ENCODE measurements at places on chromosomes 7 and 10. TPM values are rescaled to one million over a fixed set of nuclear protein-coding genes. Genes with fewer than 3 reads are reported as not detected.

GRCh38 chr7:77197141-77197540 is 2.5 kb downstream of the FGL2 start:
- no peak for DNase-seq

DNA sequence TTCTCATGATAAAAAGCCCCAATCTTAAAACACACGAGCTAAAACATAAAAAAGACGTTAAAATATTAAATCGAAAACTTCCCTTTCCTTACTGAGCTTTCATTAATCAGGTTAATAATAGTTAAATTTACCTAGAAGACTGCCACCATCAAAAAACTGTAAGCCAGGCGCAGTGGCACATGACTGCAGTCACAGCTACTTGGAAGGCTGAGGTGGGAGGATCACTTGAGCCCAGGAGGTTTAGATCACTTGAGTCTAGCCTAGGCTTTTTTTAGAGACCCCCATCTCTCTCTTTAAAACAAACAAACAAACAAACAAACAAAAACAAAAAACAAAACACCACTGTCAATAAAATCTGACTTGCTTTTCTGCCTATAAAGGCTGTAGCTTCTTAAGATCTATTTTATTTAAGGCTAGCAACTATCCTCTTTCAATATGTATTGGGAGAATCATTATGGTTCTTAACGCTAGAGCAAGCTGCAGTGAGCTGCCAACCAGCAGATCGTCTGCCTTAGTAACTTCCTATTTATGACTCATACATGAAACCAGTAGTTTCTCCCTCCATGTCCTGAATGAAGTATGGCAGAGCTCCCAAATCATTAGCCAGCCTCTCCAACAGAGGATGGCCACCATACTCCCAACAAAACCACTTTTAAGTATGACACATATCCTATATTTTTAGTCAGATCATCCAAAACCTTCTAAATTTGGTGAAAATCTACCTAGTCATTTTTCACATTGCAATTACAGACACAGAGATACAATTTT is 163.7 kb downstream of the SRPK2 start:
- DNase-seq, result peak; percentile 70

GRCh38 chr10:76047521-76047920 is 616.1 kb downstream of the LRMDA start:
- no peak for DNase-seq

DNA sequence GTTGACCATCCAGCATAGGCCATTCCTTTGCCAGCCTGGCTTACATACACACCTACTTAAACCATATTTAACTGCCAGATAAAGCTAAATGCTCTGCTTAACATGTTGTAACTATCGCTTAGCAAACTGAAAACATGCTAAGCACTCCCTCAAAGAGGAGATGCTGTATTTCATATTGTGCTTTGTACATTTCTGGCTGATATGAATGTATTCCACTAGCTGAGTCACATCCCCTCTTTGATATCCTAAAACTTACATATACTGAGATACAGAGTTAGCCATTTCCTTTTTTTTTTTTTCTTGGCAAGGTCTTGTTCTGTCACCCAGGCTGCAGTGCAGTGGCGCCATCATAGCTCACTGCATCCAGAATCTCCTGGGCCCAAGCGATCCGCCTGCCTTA is 99.4 kb downstream of the TPST1 start:
- no peak for DNase-seq

GRCh38 chr7:10268034-10268433 is 705.6 kb upstream of the PHF14 start:
- no peak for DNase-seq

GRCh38 chr7:98841179-98841997 is 28.4 kb downstream of the TMEM130 start:
- DNase-seq, result no peak

DNA sequence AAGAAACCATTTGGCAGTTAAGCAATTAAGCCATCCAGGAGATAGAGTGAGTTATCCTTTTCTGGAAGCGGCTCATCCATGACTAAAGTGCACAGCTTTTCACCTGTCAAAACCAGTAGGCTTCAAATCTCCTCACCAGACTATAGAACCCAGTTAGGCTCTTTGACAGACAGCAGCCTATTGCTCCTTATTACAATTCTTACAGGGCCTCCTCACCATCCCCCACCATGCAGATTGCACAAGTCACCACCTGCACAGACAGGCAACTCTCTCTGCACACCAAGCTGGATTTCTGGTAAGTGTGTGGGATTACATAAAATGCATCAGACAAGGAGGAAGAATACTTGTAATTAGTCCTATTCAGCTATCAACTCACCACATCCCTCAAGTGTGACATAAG is 301.6 kb downstream of the SNX13 start:
- no peak for DNase-seq

DNA sequence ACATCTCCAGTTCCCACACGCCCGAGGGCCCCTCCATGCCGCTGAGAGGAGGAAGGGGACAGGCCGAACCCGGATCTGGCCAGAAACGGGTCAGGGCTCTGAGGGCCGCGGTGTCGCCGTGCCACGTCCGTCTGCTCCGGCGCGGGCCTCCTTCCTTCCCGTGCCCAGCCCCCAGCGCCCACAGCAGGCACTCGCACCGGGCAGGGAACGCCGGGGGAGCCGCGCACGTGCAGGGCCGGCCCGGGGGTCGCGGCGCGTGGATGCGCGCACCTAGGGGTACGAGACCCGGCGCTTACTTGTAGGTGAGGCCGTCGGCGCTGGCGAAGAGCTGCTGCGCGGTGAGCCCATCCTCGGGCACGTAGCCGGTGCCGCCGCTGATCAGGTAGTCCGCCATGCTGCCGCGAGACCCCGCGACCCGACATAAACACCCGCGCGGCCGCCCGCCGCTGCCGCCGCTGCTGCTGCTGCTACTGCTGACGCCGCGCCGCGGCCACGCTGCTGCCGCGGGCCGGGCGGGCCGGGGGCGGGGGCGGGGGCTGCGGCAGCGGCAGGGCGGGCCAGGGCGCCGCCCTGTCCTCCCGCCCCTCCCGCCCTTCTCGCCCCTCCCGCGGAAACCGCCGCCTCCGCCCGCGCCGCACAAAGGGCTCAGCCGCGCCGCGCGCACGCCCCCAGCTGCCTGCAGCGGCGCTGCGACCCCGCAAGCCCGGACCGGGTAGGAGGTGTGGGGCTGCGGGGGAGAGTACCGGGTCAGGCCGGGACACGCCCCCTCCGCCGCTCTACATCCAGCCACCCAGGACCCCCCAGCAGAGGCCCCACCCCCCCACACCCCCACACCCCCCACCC is 4.1 kb downstream of the IMPDH1 start:
- DNase-seq, result no peak

DNA sequence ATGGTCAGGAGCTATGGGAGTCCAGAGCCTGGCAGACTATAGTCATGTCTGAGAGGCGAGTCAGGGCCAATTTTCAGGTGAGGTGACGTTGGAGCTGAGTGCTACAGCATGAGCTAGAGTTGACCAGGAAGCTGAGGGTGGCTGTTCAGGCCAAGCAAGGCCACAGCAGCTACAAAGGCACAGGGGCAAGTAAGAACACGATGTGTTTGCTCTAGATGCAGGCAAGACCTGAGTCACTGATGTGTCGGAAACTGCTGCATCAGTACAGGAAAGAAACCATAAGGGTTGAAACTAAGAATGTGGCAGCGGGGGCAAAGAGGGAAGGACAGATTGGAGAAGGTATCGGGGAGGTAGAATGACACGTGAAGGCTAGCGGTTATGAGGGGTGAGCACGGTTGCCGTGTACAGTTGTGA is 11.8 kb upstream of the RRP12 start:
- DNase-seq, result peak; percentile 51

- DNase-seq, result no peak
These were observed 36.7 kb upstream of the PRSS1 start for GRCh38 chr7:142712617-142712957.

DNA sequence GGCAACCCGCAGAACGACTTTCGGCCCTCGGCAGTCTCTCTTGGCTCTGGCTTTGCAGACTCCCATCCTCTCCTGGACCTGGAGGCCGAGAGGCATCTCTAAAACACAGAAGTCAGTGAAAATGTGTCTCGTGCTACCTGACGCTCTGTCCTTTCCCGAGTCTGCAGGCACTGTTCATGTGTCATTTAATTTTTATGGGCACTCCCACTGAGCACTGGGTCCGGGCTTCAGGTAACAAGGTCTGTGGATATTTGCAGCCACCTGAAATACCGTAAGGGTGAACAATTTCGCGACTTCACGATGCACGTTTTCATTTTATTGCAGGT is 96.8 kb downstream of the GLRX3 start:
- no peak for DNase-seq

DNA sequence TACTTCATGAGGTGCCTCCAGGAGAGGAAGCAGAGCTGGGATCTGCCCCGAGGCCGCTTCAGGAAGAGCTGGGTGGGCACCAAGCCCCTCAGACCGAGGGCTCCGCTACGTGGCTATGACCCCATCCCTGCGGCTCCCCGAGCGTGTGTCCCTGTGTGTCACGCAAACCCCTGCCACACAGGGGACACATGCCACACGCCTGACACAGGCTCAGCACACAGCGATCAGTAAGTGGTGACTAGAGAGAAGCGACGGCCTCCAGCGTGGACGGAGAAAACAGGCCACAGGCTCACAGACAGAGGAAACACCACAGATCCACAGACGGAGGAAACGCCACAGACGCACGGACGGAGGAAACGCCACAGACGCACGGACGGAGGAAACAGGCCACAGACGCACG is 18.5 kb downstream of the DIP2C start:
- no peak for DNase-seq

DNA sequence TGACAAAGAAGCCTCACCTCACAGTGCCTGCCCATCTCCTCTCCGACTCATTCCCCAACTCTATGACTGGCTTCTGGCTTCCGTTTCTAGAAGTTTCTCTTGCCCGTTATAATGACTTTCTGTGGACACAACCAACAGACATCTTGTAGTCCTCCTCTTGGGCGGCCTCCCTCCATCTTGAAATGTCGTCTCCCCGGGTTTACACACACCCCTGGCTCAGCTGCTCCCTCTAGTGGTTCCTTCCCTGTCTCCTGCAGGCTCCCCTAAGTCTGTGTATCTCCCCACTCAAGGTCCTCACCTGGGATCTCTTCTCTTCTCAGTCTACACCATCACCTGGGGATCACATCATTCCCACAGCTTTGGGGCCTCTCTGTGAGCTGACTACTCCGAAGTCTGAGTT is 123.4 kb upstream of the NEBL start:
- DNase-seq, result peak; percentile 19

DNA sequence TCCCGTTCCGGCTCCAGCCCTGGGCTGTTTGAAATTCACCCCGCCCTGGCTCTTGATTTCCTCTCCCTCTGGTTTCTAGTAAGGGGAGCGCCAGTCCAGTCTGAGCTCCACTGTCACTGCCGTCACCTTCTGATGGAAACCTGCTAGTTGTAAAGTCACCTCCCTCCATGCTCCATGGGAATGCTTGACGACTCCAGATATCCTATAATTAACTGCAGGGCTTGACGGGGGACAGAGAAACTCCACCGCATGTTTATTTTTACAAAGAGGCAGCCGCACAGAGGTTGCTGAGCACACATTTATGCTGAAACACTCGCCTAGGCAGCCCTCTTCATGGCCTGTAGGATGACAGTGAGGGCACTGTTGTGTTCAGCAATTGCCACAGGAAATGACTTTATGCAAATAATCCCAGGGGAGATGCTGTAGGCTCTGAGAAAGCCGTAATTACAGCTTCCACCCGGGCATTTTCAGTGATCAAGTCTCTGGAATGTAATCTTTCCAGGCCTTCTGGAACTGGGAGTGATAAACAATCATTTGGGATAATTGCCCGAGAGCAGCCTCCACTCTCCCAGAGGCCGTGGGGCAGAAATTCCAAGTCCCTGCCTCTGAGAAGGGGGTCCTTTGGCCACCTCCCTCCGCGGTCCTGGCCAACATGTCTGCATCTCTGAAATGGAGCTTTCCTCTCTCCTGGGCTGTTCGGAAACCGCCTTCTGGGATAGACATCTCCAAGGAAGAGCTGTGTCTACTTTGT is 300.5 kb downstream of the KLF6 start:
- no peak for DNase-seq

The OR13A1 gene
- total RNA-seq, result not detected

The TAS2R41 gene
- total RNA-seq, result not detected

The SAMD9L gene
- 0.15 TPM for total RNA-seq

The ASB10 gene
- total RNA-seq, result not detected

The PTPN20 gene
- not detected for total RNA-seq

The CDC14C gene
- not detected for total RNA-seq

The GPR22 gene
- not detected for total RNA-seq

The FANK1 gene
- 5.4 TPM for total RNA-seq

The GNAT3 gene
- total RNA-seq, result not detected

The AEBP1 gene
- total RNA-seq, result 0.49 TPM

All from HCT116 (cell line).